Kidney (tissue), 22 donors: ENCODE measurements at places on chromosomes 6 and 20. TPM values are rescaled to one million over a fixed set of nuclear protein-coding genes. Genes with fewer than 3 reads are reported as not detected.

The SIGLEC1 gene
- 20.2 TPM for total RNA-seq

DNA sequence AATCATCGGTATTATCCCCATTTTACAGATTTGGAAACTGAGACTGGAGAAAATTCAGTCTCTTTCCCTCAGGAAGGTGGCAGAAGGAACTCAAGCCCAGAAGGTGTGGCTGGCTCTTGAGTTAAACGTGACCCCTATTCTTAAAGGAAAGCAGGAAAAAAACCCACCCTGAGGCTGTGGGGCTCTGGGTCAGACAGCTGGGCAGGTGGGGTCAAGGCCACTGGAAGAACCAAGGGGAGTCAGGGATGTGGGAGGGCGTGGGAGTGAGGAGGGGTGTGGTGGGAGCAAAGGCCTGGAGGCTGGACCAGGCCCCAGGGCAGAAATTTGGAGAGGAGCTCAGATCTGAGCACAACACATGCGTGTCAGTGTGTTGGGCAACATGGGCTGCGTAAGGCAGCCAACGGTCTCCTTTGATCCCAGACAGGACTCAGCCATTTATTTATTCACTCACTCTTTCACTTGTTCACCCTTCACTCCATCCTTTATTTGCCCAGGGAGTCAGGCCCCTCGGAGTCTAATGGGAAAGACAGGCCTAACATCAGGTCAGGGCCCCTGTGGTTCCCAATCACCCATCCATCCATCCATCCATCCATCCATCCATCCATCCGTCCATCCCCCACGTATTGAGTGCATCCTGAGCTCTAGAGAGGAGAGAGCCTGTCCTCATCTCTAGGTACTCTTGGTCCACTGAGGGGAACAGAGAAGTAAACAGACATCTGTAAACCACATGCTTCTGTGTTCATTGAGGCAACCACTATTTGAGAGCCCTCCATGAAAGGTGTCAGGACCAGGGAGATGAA lies 165.0 kb downstream of the VEGFA start:
- no peak for DNase-seq

DNA sequence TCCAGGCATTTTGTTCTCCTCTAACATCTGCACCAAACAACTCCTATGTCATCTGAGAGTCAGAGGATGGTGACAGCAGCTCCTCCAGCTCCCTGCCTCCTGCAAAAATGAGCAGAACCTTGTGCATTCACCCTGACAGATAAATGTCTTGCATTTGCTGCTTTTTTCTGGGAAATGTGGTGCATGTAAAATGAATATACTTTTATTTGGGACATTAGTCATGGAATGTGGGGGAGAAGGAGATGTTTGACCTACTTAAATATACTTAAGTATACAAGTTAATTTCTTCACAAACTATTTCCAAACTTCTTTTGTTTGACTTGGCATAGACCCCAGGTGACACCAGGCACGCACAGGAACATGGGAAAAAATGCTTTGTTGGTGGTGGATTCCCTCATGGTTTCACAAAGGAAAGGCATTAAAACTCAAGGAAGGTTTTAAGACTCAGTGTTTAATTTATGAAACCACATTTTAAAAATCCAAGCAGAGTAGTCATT lies 181.8 kb upstream of the MCHR2 start:
- DNase-seq = no peak

DNA sequence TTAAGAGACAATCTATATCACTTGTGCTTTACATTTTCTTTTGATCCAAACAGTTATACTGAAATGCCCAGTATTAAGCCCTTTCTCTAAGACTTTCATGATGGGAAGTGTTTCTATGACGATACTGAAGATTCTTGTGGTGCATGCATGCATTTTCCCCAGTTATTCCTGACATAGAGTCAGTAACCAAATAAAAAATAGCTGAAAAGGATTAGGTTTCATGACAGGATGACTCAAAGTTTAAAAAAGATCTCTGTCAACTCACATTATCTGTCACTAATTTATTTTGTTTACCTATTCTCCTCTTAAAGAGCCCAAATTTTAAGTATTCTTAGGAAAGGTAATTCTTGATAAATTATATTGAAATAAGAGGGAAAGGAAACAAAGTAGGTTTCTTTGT lies 98.4 kb downstream of the SESN1 start:
- no peak for DNase-seq

DNA sequence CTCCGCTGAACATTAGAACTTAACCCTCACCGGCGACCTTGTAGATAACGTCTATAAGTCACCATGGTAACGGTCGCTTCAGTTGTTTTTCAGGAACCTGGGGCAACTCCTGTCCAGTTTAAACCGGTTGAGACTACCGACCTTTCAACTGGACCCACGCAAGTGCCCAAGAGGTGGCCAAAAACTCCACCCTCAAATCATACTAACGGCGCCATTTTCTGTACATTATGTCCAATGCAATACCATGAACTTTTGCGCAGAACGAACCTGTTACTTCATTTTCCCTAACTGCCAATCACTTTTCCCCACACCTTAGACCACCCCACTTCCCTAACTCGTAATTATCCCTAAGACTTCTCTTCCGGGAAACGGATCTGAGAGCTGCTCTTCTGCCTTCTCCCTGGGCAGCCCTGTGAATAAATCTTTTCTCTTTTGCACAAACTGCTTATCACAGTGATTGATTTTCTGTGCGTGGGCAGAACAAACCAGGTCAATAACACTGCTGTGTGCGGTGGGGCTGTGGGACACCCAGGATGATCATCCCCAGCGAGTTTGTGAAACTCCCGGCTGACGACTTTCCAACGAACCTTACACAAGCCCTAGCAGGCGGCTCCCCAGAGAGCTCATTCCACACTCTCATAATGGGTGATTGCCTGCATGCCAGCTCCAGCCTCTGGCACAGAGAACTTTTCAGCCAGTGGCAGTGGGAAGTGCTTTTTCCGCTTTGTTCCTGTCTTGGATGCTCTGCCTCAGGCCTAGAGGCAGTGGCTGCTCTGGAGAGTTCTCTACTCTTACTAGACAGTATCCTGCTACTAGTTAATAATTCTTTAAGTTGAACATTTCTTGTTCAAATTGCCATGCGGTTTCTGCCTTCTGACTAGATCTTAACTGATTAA lies 28.6 kb downstream of the GPX5 start:
- peak; percentile 32 for DNase-seq

DNA sequence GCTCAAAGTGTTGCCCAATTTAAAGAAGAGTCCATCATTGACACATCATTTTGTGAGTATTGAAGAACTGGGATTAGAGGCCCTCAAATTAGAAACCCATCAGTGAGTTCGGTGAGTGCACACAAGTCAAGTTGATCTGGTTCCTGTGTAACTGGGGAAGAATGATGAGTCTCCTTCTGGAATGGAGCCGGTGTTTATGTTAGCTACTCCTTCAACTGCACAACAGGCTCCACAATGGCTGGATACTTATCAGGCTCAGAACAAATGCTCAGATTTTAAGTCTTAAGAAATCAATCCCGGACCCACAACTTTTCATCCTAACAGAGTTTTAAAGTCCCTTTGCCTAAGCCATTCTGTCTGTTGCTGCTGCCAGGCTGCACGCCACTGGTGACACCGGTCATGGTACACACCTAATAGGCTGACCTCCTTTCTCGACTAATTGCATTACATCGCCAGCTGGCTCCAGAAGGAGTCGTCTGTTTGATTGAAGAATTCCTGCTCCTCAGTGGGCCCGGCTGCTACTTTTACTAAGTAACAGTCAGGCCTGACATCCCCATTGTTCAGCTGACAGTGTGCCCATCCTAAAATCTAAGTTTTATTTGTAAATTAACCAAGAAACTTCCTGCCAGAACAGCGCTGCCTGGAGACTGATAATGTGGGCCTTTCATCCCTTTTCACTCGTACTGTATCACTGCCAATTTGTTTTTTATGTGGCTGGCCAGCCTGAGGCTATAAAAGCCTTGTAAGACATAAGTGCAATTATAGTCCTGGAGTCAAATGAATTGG lies 130.4 kb downstream of the INSM1 start:
- no peak for DNase-seq

DNA sequence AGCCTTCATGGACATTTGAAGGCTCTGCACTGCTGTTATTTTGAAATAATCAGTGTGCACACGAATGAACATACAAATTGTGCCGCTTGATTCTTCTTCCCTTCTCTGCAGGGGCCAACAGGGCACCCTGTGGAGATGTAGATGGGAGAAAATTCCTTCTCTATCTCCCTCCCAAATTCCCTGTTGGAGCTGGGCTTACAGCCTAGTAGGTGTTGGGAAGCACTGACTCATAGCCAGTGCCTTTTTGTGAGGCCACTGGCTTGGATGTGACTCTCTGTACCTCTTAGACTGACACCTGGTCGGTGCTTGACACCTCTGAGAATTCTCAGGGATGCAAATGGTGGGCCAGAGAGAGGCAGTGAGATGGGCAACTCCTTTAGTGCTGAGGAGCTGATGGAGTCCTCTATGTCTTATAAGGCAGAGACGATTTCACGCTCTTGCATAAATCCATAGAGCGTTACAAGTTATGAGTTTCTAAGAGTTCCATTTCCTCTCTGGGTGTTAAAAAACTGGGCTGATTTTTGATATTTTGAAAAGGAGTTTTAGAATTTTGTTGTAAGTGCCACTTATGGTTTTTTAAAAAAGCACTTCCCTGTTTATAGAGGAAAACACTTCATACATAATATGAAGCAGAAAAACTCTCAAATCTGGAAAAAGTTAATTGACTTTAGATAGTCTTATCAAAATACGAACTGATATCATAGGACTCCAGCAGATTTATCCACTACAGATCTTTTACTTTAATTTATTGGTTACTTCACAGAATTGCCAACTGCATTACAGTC lies 89.8 kb upstream of the MAP3K7 start:
- DNase-seq = no peak

DNA sequence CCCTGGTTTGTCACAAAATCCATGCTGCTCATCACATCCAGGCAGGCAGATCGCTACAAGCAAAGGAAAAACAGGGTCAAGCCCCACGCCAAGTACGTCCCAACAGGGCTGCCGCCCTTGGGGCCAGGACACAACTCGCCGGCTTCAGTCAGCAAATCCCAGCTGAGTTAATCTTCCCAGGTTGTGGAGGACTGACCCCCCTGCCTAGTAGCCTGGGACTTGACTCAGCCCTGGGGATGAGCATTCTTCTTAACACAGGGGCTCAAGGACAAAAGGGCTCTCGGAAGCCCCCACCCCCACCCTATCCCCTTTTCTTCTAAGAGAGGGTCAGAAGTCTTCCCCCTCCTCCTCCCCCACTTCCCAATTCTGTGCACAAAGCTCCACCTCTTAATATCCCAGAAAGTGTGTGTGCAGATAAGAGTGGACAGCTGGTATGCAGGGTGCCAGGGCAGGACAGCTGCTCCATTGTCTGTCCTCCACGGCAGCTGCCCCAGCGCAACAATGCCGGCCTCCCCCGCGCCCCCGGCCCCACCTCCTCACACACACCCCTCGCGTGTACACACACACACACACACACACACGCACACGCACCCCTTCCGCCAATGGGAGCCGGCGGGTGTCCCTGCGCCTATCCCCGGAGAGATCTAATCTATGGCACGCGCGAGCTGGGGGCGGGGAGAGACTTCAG lies 4.5 kb downstream of the DLL1 start:
- peak; percentile 88 for DNase-seq
